ENCODE measurements at places on chromosomes 7 and 10.

- DNase-seq = no peak
Measured at GRCh38 chr7:41476460-41476803, 226.5 kb downstream of the INHBA start.

DNA sequence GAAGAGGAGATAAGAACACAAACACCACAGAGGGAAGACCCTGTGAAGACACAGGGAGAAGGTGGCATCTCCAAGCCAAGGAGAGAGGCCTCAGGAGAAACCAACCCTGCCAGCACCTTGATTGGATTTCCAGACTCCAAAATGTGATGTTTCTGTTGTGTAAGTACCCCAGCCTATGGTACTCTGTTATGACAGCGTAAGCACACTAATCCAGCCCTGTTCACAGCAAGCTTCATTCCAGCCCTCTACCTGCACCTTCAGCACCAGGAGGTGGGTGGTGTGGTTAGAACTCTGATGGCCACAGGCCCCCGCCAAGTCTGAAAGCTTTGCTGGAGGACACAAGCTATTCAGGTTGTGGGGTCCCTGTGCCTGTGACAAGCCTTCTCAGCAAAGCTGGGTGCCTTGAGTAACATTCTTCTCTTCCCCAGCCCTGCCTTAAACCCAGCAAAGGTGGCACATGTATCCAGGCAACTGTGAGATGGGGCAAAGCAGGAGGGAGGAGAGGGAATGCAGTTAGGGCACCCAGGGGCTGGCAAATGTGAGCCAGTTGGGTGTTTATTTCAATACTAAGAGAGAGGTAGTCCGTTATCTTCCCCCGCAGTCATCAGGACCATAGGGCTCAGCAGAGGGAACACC, 4.5 kb downstream of the VSTM4 start:
- no peak for DNase-seq

- DNase-seq = no peak
Measured at GRCh38 chr10:22816298-22816653, 101.9 kb upstream of the PIP4K2A start.

- DNase-seq = no peak
Measured at GRCh38 chr7:122340427-122340826, 35.9 kb upstream of the FEZF1 start.

DNA sequence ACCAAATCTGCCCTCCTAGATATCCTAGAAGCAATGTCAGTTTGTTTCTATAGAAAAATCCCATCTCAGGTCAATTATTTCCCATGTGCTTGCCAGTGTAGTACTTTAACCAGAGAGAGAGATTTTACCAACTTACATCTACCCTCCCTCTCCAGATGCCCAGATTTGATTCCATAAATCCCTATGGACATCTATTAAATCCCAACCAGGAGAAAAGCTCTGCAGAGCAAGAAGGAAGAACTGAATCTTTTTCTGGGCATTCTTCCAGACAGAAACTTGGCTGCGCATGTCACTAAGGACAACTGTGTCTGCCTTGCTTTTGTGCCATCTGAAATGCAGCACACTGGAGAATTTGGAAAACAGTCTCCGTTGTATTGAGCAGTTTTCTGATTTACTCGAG, 597.6 kb downstream of the SORCS1 start:
- DNase-seq = no peak

DNA sequence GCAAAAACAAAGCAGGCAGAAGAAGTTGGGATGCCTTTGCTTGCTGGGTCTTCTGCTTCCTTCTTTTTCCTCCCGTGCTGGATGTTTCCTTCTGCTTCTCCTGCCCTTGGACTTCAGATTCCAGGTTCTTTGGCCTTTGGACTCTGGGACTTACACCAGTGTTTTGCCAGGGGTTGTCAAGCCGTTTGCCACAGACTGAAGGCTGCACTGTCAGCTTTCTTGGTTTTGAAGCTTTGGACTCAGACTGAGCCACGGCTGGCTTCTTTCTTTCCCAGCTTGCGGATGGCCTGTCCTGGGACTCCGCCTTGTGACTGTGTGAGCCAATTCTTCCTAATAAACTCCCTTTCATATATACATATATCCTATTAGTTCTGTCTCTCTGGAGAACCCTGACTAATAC, 11.3 kb upstream of the LCOR start:
- no peak for DNase-seq

DNA sequence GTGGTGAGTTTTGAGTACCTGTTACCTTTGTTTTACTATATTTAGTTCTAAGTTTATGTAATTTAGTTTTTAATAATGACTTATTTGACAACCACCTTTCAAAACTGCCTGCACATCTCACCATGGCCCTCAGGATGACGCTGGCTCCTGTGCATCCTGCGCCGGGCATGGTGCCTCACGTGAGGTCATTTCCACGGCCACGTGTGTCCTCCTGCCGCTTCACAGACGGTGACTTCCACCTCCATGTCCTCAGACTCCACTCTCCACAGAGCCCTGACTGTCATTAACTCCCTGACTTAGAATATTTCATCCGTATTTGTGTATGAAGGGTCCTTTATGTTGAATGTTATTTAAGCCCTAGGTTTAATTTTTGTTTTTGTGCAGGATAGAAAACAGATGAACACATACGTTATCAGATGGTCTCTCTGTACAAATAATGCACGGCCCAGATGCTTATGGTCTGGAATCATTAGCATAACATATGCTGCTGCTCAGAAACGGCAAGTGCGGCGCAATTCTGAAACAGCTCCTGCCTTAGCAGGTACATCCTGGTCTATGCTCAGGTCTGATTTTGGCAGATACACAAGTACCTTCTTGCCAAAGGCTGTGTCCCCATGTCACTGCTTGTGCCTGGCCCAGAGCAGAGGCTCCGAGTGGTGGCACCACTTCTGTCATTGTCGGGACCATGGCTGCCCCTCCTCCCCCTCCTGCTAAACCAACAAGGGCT, 155.8 kb downstream of the WDR37 start:
- DNase-seq = no peak

GRCh38 chr10:84783909-84784308, 455.5 kb downstream of the CCSER2 start:
- DNase-seq = no peak

- DNase-seq = no peak
Measured at GRCh38 chr7:81560708-81561107, 209.1 kb downstream of the HGF start.

DNA sequence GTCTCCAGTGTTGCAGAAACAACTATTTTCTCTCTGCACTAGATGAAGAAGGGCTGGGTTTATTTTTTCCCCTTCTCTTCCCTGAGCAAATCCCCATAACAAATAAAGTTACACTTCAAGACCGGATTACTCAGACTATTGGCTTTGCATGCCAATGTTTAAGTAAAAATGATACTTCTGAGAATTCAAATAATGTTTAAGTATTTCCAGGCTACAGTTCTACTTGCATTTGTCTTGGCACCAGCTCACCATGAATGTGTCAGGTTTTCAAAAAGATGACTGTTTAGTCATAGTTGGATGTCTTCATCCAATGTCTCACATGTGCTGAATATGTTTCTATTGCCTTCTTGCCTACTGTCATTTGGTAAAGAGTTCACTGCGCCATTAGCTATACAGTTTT, 912.6 kb downstream of the GATA3 start:
- DNase-seq = no peak

DNA sequence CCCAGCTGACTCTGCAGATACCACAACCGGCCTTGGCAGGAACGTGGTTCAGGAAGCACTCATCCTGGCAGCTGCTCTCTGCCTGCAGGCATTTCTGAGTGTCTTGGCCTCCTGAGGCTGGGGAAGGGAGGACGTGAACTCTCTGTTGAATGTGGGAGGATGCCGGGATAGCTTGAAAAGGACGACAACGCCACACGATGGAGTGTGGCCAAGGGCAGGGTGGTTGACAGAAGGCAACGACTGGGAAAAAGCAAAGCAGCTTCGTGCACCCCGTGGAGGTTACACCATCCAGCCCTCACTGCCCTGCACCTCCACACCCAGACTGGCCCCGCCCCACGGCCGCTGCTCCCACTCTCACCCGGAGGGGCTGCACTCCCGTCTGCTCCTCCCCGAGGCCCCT, 466.1 kb upstream of the FOXK1 start:
- no peak for DNase-seq

GRCh38 chr10:87734987-87735827, 75.5 kb downstream of the PAPSS2 start:
- no peak for DNase-seq

DNA sequence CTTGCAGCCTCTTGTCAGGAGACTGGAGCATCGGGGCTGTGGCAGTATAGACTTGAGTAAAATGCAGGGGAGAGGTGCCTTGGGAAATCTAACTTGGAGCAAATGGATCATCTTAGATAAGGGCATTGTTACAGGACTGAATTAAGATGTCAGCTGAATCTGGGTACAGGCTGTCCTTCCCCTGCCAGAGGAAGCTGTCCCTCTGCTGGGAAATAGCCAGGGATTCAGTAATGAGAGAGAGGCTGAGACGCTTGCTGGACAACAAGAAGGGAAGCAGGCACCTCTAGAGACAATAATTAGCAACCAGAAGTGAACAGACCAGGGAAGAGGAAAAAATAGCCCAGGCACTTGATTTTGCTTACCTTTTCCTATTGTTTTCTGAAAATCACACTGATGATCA, 20.7 kb upstream of the RAPGEF5 start:
- DNase-seq = no peak

- DNase-seq = no peak
Measured at GRCh38 chr7:150838965-150839650, 13.2 kb upstream of the AOC1 start.

GRCh38 chr10:52313256-52313932, 687 bp upstream of the DKK1 start:
- DNase-seq = no peak

GRCh38 chr7:36653663-36654355, 70.5 kb downstream of the AOAH start:
- DNase-seq = no peak

Measured in CD8-positive, alpha-beta memory T cell (primary cell).